Spleen (tissue), 13 donors: ENCODE measurements at places on chromosomes 1 and 21. TPM values are rescaled to one million over a fixed set of nuclear protein-coding genes. Genes with fewer than 3 reads are reported as not detected.

RAB3B gene
- 0.13 TPM for total RNA-seq

CAPN8 gene
- total RNA-seq = not detected

DNA sequence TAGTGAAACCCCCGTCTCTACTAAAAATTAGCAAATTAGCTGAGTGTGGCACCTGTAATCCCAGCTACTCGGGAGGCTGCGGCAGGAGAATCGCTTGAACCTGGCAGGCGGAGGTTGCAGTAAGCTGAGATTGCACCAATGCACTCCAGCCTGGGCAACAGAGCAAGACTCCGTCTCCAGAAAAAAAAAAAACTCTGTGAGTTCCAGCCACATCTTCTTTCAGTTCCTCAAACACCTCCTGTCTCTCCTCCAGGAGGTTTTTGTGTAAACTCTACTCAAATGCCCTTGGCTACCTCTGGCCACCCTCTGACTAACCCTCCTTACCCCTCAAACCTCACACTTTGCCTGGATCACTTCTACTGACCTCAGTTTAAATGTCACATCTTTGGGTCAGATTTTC, 38.1 kb downstream of the RCSD1 start:
- H3K4me1 ChIP-seq = peaks cover 26% of the 10 kb centered on the region
- H3K36me3 ChIP-seq = no peaks in the 10 kb centered on the region
- H3K27me3 ChIP-seq = no peaks in the 10 kb centered on the region
- no peak overlapping the region for H3K4me3 ChIP-seq

DNA sequence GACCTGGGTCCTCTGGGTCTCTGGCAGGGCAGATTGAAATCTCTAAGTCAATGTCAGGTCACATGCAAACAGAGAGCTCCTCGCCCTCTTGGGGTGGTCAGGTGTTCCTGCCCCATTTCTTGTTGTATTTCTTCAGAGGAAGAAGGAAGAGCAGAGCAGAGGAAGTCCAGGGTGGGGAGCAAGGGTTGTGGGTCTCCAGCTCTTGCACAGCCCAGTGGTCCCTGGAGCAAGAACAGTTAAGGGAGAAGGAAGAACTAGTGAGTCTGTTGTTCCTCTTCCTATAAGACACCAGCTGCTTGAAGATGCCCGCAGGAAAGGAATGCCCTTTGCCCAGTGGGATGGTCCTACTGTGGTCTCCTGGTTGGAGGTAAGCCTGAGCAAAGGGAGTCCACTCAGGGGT, 26.3 kb downstream of the MYOG start:
- H3K27me3 ChIP-seq = no peaks in the 10 kb centered on the region
- no peaks in the 10 kb centered on the region for H3K4me1 ChIP-seq
- no peaks in the 10 kb centered on the region for H3K36me3 ChIP-seq
- H3K4me3 ChIP-seq = no peak overlapping the region
- no peak overlapping the region for H3K27ac ChIP-seq

DNA sequence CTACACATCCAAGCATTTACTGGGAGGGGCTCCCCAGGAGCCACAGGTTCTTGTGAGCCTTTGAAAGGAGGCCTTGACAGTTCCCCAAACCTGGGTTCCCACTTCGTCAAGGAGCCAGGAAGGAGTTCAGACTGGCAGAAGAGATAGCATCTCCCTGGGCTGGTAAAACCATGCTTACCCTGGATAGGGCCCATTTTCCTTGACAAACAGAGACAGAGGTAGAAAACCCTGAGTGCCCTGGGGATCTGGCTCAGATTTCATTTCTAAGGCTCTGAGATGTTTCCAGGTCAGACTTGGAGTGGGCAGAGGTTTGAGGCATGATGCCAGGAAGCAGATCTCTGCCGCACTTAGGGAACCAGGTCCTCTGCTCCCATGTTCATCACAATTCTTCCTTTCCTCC, 2.7 kb downstream of the ETNK2 start:
- no peaks in the 10 kb centered on the region for H3K36me3 ChIP-seq
- peaks cover 17% of the 10 kb centered on the region for H3K4me1 ChIP-seq
- H3K27me3 ChIP-seq = peaks cover 34% of the 10 kb centered on the region
- DNase-seq = peak; percentile 38
- no peak overlapping the region for H3K27ac ChIP-seq
